ENCODE measurements at places on chromosomes 5 and 9.
A peak's percentile ranks its signal among the peaks of the same experiment; 100 is the strongest.

DNA sequence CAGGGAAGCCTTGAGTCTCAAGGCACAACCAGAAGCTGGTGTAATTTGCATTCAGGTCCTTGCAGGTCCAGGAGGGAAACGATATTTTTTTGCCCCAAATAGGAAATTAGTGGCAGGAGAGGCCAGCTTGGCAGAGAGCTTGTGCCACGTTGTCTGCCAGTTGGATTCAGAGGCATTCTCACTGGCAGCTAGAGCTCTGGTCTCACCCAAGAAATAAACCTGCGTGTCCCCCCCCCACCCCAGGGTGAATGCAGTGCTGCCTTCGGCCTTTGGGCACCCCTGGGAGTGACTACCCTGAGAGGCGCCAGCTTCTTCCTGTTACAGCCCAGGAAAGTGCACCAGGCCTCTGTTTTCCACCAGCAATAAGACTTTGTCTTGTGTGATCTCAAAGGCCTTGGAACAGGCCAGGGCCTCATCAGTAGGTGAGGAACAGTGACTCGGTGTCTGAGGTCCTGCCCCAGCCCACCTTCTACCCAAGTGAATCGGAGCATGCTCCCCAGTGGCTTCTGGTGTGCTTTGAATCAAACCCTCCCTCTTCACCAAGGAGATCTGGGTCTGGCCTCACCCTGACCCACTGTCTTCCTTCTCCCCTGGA lies 68.4 kb downstream of the HSPA4 start:
- no peak for DNase-seq

DNA sequence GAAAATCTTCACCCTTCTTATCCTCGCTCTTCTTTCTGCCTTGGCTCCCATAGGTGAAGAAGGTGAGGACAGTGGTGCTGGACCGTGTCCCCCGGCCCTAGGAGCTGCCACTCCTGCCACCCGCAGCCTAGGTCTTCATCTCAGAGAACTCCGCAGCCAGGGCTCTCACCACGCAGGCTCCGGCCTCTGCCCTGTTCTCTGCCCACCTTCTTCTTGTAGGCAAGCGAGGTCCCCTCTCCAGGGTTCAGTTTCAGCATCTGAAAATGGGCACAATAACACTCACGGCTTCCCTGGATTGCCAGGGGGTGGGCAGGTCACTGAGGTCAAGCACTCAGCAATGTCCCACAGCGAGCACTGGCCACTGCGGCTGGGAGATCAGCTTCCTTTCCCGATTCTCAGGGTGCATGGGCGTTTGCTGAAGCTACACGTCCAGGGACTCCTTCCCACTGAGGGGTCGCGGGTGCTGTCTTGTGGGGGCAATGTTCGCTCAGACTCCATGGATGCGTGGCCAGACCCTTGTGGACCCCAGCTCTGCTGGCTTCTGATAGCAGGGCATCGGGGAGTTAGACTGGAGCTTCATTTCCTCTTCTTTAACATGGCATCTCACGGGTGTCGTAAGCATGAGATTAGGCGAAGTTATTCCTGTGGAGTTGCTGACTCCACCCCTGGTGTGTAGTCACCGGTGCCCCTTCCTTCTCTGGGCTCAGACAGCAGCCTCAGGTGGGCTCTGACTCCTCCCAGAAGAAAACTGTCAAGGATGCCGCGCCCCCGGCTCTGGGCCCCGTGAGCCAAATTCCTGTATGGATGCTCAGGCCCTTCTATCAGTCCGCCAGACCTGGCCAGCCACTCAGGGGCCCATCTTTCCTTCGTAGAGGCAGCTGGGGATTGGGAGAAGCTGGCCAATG lies 145.1 kb upstream of the IRX2 start:
- no peak for DNase-seq

- no peak for DNase-seq
Observed at GRCh38 chr5:62066761-62067277, 239.2 kb upstream of the KIF2A start.

DNA sequence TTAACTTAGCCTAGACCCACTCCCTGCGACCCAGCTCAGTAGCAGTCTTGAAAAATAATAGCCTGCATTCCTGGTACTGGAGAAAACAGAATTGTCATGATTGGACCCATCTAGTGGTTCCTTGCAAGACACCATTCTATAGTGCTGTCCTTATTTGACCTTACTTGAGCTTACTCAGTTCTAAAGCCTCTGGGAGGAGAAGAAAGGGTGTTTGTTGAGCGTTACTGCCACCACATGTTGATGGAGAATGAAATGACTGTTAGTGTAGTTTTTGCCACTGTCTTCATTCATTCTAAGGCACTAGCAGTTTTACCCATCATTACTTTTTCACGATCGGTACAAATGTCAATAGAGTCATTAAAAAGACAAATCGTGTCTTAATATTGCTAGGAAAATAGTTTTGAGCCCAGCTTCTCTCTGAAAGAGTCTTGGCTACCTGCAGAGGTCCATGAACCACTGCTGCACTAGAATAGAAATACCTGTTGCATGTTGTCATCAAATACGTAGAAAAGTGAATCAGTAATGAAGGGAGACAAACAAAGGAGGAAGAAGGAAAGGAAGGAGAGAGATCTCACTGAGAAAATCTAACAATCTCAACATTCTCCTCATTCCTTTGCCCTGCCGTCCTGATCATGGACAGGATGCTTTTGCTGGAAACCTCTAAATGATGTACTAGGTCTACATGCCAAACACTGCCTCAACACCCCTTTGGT lies 96.0 kb downstream of the LIX1 start:
- peak; percentile 2 for DNase-seq

DNA sequence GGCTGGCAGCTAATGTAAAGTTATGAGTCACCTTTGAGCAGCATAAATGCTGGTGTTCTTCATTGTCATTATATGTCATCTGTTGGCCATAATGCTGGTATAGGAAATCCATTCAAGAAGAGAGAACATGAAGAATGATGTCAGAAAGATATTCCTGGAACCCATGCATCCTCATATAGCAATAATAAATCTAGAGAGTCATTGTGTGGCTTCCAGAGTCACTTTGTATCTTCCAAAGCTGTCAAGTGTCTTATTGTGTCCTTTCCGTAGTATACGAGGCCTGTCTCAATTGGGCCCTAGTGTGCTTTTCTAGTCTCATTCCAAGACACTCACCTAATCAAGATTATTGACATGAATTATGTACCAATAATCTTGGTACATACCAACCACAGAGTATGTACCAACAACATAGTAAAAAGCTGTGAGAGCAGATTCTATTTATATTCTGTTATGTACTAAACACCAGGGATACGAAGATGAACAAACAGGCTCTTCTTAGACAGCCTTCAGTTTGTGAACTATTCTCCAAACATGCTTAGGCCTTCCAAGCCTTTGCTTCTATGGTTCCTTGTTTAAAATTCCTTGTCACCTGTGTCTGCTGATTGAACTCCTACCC lies 110.1 kb downstream of the ERCC6L2 start:
- DNase-seq, result no peak

DNA sequence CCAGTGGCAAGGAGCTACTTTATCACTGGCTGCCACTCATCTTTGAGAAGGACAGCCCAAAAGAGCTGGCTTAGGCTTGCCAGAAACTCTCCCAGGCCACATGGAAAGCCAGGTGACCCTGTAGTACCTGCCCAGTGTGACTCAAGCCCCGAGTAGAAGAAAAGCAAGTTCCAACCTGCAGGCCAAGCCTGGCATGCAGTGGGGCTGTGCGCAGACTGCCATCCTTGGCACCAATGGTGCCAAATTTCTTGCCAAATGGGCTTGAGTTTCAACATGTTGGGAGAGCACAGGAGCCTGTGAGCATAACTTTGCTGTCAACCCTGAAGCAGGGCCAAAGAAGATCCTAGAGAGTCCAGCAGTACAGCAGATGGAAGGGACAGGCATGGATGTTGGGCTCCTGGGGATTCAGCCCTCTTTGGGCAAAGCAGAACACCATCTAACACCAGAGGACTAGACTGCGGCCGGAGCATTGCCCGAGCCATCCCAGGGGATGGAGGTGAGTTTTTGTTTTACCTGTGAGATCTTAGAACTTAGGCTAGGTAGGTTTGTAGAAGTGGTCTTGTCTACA lies 27.3 kb upstream of the SHB start:
- DNase-seq, result no peak

- DNase-seq, result no peak
Observed at GRCh38 chr9:90423661-90424193, 218.9 kb downstream of the DIRAS2 start.

- DNase-seq, result no peak
Observed at GRCh38 chr9:93712896-93713295, 136.5 kb downstream of the PHF2 start.

DNA sequence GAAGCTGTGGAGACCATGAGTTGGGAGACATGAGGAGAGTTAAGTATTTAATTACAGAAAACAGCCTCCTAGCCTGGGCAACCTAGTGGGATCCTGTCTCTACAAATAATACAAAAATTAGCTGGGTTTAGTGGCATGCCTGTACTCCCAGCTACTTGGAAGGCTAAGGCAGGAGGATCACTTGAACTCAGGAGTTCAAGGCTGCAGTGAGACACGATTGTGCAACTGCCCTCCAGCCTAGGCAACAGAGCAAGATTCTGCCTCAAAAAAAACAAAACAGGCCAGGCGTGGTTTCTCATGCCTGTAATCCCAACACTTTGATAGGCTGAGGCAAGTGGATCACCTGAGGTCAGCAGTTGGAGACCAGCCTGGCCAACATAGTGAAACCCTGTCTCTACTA lies 52.6 kb downstream of the AQP7 start:
- no peak for DNase-seq

- no peak for DNase-seq
Observed at GRCh38 chr5:88389338-88390095, 120.9 kb upstream of the TMEM161B start.

- no peak for DNase-seq
Observed at GRCh38 chr5:149141224-149141956, at the start of gene ABLIM3. Gene ABLIM3, plus strand, starts transcription at chr5:149141493. Its CDS starts 603 bp downstream, at chr5:149142096.

DNA sequence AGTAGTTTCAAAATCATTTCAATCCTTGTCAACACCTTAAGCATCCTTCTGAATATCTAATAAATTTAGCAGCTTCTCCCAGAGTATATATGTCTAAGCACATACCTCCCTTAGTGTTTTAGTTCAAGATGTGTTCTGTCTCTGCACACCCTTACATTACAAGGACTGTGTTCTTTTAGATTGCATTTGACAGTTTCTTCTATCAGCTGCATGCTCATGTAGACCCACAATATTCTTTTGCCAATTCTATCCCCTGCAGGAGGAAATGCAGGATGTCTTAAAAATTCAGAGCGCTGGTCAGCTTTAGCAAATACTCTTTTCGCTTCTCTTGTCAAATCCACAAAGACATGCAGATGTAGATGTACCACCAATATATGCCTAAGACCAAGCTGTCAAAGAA lies 145.8 kb upstream of the SLC30A5 start:
- no peak for DNase-seq

DNA sequence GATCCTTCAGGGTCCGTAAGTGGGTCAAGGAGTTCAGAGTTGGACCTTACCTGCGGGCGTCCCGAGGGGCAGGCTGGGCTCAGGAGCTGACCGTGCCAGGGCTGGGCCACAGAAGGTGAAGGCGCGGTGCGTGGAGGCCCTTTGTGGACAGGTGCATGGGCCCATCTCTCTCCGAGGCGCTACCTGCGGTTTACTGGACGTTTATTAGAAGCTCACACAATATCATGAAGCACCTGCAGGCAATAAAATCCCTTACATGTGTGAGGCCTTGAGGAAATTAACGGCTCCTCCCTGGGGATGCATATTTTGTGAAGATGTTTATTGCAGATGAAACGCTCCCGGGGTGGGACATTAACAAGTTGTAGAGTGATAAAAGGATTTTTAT lies 79.8 kb upstream of the LMX1B start:
- DNase-seq, result no peak

DNA sequence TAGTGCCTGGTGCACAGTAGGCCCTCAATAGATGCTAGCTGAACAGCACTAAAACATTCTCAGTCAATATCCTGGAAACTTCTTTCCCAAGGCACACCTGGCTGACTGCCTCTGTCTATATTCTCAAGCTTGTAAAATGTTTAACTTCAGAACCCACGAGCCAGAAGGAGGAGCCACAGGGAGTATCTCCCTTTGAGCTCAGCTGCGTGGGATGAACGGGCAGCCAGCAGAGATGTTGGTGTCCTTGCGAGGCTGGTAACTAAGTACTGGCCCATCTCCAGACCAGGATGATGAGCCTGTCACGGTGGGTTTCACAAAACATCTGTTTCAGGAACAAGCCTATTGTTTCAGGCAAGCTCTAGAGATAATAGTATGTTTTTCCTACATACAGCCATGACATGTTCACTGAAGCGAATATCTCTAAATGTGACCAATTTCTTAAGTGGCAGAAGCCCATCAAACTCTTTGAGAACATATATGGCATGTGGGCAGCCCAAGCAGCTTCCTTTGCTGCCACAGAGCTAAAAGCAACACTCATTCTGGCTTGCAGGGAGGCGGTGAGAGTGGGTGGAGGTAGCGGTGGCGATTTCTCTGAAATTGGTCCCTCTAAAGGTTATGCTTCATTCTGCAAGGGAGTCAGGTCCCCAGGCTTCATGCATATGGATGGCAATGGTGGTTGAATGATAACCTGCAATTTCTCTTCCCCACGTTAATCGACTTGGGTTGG lies 206.2 kb downstream of the TTLL11 start:
- DNase-seq, result no peak

GRCh38 chr9:82797534-82797933 lies 265.4 kb downstream of the RASEF start:
- no peak for DNase-seq

DNA sequence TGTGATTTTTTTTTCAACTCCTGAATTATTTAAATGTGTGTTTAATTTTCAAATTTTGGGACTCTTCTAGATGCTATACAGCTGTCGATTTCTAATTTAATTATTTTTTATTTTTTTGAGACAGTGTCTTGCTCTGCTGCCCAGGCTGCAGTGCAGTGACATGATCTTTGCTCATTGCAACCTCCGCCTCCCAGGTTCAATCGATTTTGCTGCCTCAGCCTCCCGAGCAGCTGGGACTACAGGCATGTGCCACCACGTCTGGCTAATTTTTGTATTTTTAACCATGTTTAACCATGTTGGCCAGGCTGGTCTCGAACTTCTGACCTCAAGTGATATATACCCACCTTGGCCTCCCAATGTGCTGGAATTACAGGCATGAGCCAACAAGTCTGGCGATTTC lies 28.6 kb downstream of the CSNK1G3 start:
- no peak for DNase-seq

DNA sequence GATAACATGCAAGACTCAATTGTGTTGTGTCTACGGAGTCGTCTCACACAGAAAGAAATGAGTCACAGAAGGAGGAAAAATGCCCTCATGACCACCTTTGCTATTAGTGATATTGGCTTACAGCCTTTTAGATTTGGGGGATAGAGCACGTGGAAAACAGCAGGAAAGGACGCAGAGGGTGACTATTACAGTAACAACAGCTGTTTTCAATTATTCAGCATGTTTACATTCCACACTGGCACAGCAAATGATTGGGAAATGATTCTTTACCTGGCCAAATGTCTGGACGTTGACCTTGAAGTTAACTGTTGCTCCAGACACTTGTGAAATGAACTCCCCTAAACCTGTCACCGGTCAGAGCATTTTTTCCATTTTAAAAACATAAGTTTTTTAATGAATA lies 46.8 kb downstream of the APTX start:
- DNase-seq, result peak; percentile 71

DNA sequence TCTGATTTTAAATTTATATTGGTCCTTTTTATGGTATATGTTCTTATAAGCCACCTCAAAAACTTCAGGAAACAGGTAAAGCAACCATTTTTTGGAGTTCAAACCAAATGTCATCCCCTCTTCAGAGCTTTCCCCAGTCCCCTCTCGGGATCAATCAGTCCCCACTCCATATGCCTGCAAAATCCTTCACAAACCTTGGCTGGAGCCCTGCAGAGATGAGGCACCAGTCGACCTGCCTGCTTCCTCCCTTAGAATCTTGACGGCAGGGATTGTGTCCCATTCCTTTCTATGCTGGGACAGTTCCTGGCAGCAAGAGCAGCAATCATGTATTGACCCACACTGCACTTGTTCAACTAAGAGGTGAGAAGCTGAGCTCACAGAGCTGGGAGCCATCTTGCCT lies 22.6 kb downstream of the B4GALT1 start:
- no peak for DNase-seq

Measured in HS-5 (cell line).